Effector memory CD4-positive, alpha-beta T cell (primary cell): ENCODE measurements at places on chromosomes 4 and X.

DNA sequence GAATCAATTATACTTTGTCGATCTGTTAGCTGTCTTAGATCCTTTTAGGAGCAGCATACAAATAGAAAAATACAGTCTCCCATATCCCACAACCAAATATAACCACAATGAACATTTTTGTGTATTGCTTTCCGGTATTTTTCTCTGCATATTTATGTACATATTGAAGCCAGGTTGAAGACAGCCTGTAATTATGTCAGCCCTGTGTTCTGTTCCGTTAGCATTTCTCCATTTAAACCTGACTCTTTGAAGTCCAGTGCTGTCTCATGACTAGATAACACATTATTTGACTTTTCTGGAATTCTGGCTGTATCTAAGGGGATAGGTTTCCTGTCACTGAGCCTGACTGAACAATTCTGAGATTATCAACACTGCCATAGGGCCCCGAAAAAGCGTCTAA lies 4.0 kb upstream of the SLC34A2 start:
- no peak for DNase-seq

DNA sequence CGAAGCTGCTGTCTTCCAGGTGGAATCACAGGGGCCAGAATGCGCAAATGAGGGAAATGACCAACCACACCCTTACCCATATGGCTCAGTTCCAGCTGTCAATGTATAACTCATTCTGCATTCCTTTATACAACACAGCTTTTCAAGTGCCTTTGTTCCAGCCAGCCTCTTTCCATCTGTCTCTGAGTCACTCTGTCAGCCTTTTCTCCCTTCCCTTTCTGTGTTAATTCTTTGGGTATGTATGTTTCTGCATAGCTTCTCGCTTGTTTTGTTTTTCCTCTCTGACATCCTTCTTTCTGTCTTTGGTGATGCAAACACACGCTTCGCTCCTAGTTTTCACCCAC lies 54.5 kb downstream of the RS1 start:
- no peak for DNase-seq

- no peak for DNase-seq
Measured at GRCh38 chr4:94298725-94299252, 43.8 kb downstream of the HPGDS start.

DNA sequence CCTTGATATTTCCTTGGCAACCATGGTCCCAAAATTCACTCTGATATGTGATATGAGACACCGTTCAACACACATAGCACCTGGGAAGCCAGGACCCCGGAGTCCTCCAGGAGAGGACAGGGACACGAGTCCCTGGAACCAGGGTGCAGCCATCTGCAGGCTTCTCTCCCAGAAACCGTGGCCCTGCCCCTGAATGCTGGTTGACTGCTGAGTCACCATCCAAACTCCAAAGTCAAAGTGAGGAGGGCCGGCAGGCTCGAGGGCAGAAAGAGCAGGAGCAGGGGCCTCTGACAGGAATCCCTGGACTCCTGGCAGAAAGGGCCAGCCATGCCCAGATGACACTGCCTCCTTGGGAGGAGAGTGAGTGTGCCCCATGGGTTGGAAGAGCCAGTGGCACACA lies 6.9 kb upstream of the PNMA6A start:
- DNase-seq = no peak

DNA sequence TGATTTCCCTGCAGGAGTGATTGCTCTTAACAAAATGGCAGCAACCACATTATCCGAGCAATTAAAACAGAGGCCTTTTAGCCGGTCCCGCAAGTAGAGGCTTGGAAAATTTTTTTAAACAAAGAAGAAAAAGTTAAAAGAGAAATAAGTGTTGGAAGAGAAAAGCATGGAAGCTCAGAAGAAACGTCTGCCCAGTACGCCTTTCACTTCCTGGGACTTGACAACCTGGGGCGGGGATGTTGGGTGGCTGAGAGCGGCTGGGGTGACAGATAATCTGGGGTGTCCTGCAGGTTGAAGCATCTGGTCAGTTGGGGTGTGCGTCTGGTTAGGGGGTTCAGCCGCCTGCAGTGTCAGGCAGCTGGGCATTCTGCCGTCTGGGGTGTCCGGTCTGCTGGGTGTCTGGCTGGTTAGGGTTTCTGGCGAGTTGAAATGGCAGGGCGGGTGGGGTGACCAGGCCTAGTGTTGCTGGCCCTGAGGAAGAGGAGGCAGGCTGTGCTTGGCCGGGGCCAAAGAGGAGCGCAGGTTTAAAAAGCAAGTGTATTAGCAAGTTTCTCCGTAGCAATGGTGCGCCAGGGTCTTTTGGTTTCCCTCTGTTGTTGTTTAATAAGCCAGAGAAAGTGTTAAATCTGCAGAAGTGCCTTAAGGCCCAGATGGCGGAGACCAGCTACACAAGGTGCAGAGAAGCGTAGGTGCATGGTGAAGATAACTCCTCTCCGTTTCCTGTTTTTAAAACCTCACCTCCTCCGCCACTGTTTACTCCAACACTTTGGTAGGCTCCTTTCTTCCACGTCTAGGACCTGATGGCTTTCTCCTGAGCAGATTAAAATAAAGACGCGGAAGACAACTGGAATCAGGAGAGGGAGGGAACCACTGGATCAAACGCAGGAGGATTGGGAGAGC lies 5.6 kb downstream of the HAND2 start:
- DNase-seq = no peak

DNA sequence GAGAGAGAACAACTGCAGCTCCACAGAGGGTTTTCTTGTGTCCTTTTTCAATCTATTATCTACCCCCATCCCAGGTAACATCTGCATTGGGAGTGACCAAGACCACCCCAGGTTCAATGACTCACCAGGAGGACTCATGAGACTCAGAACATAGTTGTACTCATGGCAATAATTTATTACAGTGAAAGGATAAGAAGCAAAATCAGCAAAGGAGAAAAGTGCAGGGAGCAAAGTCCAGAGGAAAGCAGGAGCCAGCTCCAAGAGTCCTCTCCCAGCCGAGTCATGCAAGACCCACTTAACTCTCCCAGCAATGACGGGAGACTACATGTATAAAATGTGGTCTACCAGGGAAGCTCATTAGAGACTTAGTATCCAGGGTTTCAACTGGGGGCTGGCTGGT lies 129.5 kb upstream of the RBPJ start:
- no peak for DNase-seq

DNA sequence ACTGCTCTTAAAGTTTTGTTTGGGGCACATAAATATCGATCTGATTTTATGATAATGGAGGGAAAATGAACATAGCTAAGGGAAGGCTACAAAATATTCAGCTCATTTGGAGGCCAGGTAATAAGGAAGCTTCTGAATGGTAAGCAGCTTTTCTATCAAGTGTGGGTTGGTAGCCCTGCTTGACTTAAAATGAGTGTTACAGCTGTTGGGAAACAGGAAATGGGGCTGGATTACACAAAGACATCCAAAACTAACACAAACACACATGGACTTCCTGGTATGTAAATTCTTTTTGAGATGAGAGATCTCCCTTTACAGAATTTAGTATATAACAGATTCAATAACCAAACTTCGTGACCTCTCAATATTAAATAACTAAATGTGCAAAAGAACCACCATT lies 58.0 kb downstream of the FGF16 start:
- no peak for DNase-seq

- no peak for DNase-seq
Measured at GRCh38 chr4:164572877-164573279, 181.1 kb upstream of the SMIM31 start.

GRCh38 chrX:150845091-150845490 lies 53.4 kb downstream of the CD99L2 start:
- no peak for DNase-seq

DNA sequence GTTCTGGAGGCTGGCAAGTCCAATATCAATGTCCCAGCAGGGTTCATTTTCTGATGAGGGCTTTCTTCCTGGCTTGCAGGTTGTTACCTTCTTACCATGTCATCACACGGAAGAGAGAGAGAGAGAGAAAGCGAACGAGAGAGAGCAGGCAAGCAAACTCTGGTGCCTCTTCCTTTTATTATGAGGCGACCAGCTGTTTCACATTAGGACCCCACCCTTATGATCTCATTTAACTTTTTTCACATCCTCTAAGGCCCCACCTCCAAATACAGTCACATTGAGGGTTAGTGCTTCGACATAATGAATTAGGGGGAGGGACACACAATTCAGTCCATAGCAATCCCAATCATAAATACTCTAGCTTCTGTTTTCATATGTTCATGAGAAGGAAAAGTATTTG lies 10.6 kb upstream of the GPR174 start:
- no peak for DNase-seq

DNA sequence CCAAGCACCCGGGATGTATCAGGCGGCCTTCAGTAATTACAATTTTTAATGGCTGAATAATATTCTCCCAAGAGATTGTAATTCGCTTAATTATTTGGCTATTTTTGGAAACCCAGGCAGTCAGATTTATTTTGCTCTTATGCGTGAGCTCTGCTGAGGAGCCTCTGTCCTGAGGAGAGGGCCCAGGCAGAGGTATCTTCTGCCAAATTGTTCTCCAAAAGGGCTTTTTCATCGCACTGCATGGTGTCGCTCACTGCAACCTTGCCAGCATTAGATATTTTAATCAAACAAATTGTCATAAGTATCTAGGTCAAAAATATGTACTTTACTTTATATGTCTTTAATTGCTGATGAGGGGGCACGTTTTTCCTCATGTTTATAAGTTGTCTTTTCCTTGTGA lies 5.8 kb downstream of the ATP2B3 start:
- DNase-seq = no peak

DNA sequence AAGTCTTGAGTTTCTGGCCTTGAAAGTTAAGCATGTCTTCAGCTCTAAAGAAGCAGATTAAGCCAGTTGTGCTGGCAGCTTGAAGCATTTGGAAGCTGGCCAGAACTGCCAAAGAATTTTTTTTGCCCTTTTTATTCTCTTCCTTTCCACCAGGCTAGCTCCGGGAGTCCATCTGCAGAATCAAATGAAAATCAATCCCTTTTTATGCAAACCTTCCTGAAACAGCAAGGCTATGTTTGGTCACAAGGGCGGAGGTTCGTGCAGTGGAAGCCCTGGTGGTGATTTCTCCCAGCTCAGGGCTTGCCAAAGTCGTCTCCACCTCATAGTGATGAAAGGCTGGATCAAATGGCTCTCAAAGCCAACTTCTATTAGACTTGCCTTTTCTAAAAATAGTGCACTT lies 21.6 kb upstream of the C4orf54 start:
- no peak for DNase-seq

GRCh38 chr4:5539584-5539983 lies 168.8 kb downstream of the EVC2 start:
- no peak for DNase-seq

- no peak for DNase-seq
Measured at GRCh38 chr4:169188204-169188603, 82.6 kb downstream of the SH3RF1 start.

DNA sequence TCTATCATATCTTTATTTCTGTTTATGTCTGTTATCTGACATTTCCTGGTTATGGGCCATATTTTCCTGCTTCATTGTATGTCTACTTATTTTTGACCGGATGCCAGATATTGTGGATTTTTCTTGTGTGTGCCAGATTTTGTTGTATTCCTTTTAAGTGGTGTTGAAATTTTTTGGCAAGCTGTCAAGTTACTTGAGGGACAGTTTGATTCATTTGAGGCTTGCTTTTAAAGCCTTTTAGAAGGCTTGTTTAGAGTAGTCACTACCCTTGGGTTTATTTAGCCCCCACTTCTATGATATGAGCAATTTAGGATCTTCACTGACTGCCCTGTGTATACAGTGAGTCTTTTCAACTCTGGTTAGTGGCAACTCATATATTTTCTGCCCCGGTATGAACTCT lies 29.2 kb upstream of the NPY2R start:
- no peak for DNase-seq

DNA sequence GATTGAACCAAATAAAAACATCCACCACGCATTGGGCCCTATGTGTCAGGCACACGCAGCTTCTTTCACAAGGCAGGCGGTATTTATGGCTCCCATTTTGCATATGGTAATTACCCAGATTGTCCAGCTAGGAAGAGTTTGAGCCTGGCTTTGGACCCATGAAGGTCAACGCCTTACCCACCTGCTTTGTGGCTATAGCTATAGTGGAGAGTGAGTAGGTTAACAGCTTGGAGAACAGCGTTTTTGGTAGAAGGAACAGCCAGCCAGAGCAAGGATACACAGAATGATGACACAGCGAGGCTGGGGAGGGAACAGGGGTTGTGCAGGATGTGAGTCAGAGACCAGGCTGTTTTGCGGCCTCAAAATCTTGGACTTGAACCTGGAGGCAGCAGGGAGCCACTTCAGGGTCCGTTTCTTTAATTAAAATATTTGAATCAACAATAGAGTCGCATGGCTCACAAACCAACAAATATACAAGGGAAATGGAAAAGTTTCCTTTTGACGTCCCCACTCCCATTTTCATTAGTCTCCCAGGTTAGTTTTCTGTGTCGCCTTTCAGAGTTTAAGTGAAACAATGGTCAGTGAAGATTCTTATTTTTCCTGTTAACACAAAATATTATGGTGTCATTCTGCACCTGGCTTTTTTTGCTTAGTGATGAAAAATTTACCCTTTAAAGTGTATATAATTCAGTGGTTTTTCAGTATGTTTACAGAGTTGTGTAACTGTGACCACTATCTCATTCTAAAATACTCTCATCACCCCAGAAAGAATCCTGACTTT lies 118.2 kb upstream of the STX18 start:
- DNase-seq = no peak

GRCh38 chr4:38114386-38115150 lies 154.4 kb downstream of the PTTG2 start:
- no peak for DNase-seq

DNA sequence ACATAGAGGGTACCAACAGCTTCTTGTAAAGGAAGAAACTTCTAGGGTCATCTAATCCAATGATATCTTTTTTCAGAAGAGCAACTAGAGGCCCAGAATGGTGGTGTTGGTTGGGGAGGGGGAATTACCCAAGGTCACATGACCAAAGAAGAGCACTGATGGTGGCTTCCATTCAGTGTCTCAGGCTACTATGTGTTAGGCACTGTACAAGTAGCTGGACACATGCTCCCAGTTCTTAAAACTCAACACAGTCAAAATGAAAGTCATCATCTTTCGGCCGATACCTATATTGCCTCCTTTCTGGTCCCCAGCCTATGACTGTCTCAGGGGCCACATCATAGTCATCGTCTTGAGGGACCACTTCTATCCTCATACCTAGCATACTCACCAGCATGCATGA lies 88.1 kb downstream of the ARHGAP6 start:
- DNase-seq = no peak

GRCh38 chr4:76531597-76531996 lies 96.6 kb downstream of the SHROOM3 start:
- DNase-seq = no peak

- DNase-seq = no peak
Measured at GRCh38 chr4:83276299-83277040, 8.1 kb downstream of the COQ2 start.

GRCh38 chr4:106585915-106586349 lies 217.4 kb upstream of the GIMD1 start:
- DNase-seq = no peak

DNA sequence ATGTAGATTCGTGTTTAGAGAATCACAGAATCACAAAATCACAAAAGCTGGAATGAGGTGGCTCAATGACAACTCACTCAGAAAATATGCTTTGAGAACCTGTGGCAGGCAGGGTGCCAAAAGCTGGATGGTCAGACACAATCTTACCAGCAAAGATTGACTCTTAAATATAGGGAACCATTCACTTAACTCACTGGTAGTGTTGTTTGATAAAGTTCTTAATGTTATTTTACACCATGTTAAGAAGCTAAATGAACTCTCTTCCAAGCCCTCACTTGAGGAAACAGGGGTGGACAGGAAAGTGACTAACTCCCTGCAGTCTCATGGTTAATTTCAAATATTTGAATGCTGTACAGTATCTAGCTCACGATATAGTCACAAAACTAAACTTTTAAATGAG lies 5.7 kb upstream of the SCOC start:
- no peak for DNase-seq

- no peak for DNase-seq
Measured at GRCh38 chr4:98996056-98996764, 689 bp downstream of the METAP1 start.

GRCh38 chr4:87192145-87192919 lies 28.1 kb downstream of the KLHL8 start:
- no peak for DNase-seq
